Left renal cortex interstitium (tissue), 4 donors: ENCODE measurements at places on chromosomes 4 and X.

DNA sequence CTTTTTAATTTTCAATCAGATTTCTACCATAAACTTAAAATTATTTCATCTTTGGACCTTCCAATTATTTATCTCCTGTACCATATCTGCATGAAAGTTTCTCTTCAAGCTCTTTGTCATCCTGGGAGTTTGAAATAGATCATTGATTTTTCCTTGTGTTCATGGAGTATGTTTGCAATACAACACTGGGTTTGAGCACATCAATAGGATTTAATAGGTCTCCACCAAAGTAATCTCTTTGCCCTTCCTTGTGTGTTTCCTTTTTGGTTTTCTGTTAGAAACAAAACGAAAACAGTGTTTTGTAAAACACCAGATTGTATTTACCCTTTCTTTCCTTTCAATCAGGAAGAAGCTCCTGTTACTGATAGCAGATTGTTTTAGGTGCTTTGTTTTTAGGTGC lies 11.9 kb downstream of the FMR1 start:
- no peak for DNase-seq

DNA sequence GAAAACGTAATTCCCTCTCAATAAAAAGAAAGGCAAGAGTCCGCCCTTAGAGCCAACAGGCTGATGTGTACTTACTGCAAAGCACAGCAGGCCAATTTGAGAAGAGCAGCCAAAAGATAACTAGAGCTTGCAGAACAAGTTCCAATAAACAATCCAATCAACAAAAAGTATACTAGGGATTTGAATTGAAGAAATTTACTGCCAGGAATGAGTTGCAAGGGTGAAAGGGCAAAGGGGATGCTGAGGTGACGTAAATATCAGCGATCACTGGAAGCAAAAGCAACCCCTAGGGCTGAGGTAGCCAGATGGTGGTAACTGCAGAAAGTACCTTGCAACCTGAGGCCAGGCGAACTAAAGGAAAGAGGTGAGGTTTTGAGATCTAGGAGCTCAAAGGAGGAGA lies 152.1 kb upstream of the TENM3 start:
- DNase-seq: no peak

DNA sequence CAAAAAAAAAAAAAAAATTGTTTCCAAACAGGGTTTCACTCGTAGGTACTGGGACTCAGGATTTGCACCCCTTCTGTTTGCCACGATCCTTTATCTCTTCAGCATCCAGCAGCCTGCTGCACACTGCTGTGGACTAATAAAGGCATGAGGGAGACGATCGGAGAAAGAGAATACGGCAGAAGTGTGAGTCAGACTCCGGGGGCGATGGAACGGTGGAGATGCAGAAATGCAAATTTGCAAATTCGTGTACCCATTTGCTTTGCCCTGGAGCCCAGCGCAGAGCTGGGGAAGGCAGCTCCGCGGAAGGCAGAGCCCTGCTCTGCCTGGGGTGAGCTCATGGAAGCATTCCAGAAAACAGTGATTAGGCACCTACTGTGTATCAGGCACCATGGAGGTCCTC lies 270.3 kb downstream of the ASMT start:
- DNase-seq: no peak

DNA sequence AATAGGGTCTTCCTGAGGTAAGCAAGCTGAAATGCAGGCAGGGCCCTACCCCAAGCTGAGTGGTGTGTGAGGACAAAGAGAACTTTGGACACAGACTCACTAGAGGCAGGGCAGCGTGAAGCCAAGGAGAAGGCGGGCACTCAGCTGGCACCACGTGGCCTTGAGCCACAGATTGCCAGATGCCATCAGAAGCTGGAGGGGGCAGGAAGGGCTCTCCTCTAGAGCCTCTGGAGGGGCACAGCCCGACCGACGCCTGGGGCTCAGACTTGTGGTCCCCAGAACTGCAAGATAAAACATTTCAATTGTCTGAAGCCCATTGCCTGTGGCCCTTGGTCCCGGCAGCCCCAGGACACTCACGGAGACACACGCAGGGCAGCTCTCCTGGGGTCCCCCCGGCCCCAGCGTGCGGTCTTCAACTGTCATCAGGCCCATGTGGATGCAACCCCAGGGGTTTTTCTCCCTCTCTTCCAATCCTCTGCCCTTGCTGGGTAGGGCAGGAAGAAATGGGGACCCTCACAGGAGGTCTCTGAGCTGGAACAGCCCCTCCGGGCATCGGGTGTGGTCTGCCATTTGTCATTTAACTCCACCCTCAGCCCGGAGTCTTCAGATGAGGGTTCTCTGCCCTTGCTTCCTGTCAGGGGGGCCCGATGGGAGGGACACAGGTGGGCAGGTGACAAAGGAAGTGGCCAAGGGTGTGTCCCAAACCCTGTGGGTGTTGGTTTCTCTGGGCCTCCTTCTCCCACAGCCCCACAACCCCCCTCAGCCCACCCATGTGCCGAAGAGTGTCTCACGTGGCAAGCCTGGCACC lies 22.2 kb downstream of the HMX1 start:
- no peak for DNase-seq

DNA sequence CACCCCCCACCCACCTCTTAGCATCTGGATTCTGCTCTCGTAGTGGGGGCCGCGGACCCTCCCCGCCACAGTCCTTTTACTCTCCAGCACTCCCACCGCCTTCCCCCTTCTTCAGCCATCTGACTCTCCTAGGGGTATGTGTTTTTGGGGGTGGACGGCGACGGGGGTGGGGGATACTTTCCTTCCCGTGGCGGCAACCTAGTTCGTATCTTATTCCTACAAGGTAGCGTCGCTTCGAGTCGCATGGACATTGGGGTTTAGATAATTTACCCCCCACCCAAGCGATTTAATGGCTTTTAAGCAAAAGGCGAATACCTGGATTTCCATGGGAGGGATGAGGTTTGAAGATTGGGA lies 1.3 kb upstream of the BCORL1 start:
- no peak for DNase-seq

GRCh38 chr4:5462896-5463295 lies 245.5 kb downstream of the EVC2 start:
- no peak for DNase-seq

DNA sequence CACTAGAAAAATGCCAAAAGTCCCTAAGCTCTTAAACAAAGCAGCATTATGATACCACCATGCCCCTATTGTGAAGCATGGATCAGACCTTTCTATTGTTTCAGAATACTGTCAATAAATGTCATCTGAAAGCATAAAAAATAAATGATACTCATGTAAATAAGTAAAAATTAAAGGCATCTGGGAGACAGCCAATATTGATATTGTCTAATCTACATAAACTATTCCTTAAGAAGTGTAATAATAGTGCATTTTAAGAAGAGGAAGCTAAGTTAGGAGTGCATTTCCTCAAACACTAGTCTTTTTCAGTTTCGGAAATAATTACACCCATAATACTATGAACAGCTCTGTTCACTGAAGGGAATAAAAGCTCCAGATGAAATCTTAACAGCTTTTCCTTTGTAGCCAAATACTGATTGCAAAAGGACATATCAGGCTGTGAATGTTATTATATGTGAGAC lies 181.6 kb downstream of the SPOCK3 start:
- DNase-seq: no peak

DNA sequence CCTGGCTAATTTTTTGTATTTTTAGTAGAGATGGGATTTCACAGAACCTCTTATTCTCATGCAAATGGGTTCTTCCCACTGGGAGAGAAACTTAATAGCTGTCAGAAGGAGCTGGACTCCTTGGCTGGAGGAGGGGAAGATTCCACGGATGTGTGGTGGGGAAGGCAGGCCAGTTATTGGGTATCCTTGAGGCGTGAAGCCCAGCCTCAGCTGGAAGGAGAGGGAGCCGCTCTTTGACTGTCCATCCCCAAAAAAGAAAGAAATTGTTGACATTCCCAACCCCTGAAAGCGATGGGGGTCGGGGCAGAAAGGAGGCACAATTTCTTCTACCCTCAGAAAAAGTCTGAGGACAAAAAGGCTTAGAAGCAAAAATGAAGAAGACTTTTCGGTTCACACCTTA lies 983.1 kb upstream of the PABPC4L start:
- DNase-seq: no peak

DNA sequence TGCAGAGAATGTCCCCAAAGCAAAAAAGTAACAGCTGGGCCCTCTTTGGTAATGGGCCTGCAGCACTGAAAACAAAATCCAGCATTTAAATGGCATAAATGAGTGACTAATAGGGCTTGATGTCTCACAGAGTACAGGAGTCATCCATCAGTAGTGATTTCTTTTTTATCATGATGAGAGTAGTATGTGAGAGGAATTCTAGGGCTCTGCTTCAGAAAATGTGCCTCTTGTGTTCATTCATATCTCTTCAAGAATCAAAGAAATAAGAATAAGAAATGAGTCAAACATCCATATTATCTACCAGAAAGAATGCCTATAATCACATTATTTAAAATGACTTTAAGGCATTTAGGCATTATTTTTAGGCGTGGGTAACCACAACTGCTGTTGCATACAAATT lies 792.9 kb upstream of the HTR2C start:
- DNase-seq: no peak

GRCh38 chrX:121221322-121221977 lies 174.0 kb downstream of the GLUD2 start:
- DNase-seq: no peak

DNA sequence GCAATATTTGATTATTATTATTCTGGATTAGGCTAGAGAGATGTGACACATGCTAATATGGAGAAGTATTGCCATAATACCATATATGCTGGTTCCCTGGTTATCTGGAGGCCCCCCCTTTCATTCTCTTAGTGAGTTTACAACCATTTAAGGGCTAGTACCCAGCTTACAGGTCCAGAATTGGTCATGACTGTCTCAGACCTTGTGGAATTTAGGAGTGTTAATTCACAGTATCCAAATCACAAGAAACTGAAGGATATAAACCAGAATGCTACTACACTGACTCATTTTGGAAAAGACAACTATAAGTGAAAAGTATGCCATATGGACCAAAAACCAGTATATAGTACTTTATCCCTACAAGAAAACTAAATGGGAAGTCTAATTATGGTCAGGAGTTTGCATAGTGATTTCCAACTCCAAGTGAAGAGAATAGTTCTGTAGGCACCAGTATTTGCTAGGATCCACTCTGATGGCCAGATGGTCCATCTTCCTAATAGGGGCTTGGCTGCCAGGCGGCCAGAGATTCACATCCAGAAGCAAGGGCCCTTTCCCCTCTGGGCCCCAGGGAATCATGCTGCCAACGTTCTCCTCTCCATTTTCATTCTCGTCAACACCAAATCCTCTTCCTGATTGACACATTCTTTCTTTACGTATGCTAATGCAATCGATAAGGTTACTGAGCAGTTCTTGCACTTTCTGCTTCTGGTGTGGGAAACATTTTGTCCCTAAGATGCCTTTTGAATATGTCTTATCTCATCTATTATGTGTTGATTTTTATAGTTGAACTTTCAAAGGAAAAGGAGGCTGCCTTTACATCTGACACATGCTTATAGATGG lies 123.6 kb downstream of the SHROOM3 start:
- no peak for DNase-seq

- DNase-seq: no peak
Observed at GRCh38 chr4:40256817-40257216, 60.0 kb downstream of the RHOH start.
